Substantia nigra (tissue), 51 donors: ENCODE measurements at places on chromosomes 4 and X.

GRCh38 chrX:143231492-143231891 is 205.8 kb downstream of the SPANXN4 start:
- no peak for DNase-seq

DNA sequence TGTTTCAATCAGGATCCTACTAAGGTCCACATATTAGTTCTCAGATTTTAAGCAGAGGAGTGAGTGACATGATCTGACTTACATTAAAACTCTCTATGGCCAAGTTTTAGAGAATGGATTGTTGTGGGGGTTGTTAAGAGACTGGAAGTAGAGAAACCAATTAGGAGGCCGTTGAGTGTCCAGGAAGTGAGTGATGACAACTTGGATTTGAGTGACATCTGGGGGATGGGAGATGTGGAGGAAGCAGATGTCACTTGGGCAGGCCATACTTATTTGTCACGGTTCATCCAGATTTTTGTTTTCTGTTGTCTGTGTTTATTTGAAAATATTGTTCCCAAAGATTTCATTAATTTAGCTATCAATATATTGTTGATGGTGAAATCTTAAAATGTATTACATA is 28.3 kb downstream of the ADD1 start:
- DNase-seq, result no peak

DNA sequence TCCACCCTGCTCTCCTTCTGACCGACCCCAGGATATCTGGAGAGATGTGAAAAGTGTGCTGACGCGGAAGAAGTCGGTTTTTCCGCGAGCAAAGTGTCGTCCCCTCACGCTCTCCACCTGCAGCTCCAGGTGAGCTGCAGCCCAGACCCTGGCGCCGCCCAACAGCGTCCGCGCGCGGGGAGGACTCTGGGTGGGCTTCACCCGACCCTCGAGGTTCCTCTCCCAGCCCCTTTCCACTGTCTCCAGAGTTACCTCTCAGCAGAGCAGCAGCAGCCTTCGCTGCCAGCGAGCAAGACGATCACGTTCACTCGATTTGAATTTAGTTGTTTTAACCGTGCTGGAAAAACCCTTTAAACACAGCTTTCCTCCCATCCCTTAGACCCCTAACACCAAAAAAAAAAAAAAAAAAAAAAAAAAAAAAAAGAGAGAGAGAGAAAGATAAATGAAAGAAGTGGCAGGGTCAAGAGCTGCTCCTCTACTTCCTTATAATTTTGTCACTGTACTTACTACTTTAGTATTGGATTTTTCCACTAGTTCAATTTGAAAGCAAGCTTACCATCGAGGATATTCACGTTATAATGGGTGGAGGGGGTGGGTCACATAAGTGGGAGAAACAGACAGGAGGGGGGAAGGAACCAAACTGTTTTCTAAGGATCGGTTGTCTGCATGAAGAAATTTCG is 758 bp upstream of the NR3C2 start:
- DNase-seq, result no peak

- no peak for DNase-seq
These were observed 509.7 kb downstream of the INPP4B start for GRCh38 chr4:142336251-142336934.

DNA sequence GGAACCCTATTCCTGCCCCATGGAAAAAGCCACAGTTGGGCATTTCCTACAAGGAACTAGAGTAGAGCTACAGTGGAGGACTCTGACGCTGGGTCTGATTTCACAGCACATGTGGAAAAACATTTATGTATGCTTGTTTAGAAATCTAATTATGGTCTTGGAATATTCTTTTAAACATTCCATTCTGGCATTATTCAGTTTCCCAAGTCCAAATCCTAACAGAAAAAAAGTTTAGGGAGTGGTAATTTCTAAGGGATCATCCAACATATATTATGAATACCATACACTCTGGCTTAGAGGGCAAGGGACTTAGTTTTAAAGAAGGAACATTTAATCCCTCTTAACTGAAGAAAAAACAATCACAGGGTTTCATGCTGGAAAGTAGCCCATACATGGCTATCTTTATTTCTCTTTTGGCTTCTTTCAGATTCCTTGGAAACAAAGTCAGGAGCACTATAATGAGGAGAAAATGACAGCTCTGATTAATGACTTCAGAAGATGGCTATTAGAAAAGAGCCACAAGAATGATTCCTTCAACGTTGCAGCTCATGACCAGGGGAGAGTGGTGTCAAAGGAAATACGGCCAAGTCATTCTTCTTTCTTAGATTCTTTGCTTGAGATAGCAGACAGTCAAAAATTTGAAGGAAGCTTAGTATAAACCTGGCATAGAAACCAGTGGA is 56.1 kb downstream of the CNGA2 start:
- no peak for DNase-seq

DNA sequence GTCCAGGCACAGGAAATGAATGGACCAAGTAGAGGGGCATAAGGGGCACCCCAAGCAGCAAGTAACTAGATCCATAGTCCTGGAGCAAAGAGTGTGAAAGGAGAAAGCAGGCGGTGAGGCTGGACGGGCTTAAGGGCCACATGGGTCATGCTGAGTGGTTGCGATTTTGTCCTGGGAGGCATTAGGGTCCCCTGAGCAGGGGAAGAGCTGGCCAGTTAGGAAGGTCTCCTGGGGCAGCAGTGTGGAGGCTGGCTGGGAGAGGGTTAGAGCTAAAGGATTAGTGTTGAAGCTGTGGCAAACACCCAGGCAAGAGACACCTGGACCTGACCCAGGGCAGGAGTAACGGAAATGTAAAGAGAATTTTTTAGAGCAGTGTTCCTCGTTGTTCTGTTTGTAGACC is 26.5 kb downstream of the MYOZ2 start:
- DNase-seq, result no peak

DNA sequence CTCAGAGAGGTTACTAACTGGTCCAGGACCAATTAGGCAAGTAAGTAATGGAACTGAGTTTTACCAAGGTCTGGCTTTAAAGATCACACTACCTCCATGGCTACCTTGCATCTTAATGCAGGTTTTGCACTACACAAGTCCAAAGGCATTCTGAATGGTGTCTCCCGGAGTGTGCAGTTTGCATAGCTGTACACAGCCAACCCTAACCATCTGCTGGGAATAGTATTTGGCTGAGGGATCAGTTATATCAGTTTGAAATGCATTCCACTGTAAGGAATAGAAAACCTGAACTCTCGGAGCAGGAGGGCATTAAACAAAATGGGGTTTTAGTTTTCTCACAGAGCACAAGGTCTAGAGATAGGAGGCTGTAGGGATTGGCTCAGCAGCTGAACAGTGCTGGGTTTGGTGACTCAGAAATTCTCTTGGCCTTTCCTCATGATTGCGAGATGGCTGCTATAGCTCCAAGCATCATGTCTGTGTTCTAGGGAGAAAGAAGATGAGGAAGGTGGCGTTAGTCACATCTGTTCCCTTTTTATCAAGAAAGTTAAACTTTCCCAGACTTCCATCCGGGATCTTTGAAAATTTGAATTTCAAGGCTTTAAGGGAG is 177.1 kb downstream of the NHS start:
- no peak for DNase-seq

DNA sequence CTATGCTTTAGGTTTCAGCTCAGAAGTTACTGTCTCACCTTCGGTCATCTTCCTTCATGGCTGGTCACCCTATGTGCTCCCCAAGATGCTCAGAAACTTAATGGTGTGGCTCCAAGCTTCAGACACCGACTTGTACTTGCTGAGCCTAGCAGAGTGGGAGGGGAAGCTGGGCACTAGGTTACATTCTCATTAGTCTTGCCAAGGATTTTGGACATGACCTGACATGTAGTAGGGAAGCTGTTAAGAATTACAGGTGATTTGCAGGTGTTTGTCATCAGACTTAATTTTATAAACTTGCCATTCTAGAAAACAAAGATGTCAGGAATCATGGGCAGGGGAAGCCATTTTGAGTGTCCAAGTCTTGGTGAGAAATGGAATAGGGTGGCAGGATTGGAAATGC is 72.4 kb downstream of the CCNG2 start:
- DNase-seq, result no peak

- DNase-seq, result no peak
These were observed 185.3 kb downstream of the CRLF2 start for GRCh38 chrX:1027133-1027532.

DNA sequence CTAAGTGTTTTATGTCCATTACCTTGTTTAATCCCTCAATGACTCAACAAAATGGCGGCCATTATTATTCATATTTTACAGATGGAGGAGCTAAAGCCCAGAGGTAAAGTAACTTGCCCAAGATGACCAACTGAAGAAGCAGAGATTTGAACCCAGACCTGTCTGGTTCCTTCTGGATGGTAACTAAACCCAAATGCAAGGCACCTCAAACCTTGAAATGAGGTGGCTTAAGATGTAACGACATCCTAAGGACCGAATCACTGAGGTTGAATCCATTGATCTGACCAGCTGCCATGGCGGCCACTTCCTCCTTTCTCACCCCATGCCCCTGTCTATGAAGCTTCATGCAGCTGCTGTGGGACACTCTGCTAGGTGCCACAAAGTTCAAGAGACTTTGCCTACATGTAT is 932 bp downstream of the TLR10 start:
- DNase-seq, result no peak

GRCh38 chr4:107304699-107305286 is 268.7 kb upstream of the DKK2 start:
- no peak for DNase-seq

DNA sequence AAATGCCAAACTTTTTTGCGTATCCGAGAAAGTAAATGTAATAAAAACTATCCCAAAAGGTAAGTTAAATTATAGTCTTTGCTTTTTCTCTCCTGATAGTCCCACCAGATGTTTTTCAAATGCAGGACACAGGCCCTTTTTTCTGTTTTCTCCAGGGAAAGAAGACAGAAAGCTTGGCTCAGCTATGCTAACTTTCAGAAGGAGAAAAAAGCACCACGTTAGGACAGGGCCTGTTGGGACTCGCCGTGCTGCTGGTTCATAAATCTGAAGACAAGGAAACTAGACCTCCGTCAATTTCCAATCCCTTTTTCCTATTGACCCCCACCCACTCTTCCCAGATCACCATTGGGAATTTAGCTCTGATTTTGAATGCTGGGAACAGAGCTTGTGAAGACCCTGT is 220.9 kb upstream of the SFRP2 start:
- no peak for DNase-seq

GRCh38 chr4:79048878-79049277 is 109.6 kb upstream of the PAQR3 start:
- no peak for DNase-seq

- no peak for DNase-seq
These were observed 771 bp downstream of the NAP1L2 start for GRCh38 chrX:73213734-73214425.

DNA sequence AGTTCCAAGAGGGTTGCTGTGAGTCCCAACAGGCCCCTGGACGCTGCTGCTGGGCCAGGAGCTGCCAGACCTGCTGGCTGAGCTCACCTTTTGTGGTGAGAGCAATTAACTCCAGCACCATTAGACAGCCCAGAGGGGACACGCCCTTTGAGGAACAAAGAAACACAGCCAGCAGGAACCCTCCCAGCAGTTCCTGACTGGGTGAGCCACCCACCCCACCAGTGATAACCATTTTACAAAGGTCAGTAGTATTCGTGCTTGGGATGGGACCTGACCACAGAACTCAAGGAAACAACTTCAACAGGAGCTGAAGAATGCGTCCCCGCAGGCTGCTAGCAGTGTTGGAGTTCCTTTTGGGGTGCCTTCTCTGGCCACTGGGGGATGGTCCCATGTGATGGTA is 38.8 kb upstream of the AFAP1 start:
- no peak for DNase-seq

DNA sequence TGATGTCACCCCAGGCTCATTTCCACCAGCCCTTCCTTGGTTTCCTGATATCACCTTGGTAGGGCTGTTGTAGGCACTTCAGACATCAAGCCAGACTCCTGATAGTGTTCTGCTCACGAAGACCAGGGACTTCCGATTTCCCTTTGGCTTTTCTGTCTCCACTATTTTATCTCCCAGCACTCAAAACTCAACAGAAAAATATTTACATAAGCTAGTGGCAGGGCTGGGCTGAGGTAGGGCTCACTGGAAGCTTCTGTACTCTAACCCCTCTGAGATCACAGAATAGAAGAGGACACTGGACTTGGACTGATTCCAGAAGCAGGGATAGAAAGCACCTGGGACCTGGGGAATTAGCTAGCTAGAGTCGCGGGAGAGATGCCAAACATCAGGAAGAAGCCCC is 34.4 kb upstream of the EFNB1 start:
- no peak for DNase-seq

DNA sequence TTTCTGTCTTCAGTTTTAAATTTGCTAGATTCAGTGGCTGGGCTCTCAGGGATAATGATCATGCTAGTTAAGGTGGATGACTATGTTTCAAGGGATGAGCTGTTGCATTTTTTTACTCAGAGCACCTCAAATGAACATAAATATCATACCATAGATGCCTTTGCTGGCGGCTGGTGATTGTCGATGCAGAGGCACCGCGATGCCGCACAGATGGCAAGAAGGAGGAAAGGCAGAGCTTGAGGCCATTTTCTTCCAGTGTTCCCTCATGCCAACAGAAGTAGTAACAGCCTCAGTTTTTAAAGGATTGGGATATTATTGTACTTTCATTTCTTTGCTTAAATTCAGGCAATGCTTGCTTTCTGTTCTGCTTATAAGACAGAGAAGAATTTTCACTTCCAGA is 654.7 kb upstream of the IGFBP7 start:
- no peak for DNase-seq

DNA sequence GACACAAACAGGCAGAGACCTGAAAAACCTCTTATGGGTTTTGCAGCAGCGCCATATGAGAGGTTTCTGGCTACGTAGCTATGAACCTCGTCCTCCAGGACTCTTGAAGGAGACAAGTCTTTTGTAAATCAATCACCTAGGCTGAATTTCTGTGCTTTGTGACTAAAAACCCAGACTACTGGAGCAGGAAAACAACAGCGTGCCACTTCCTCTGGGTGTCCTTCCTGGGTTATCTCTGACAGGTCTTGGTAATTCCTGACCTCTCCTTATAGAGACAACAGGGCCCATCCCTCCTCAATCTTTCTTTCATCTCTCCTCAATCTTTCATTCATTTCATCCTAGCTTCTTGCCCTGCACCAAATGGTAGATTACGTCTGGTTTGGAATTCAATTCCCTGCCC is 5.7 kb downstream of the S100P start:
- no peak for DNase-seq
